ENCODE measurements at places on chromosomes 3 and 15.

GRCh38 chr15:81050259-81050658, 49.5 kb downstream of the TLNRD1 start:
- DNase-seq, result no peak

- no peak for DNase-seq
Measured at GRCh38 chr3:152976239-152976638, 141.3 kb downstream of the P2RY1 start.

DNA sequence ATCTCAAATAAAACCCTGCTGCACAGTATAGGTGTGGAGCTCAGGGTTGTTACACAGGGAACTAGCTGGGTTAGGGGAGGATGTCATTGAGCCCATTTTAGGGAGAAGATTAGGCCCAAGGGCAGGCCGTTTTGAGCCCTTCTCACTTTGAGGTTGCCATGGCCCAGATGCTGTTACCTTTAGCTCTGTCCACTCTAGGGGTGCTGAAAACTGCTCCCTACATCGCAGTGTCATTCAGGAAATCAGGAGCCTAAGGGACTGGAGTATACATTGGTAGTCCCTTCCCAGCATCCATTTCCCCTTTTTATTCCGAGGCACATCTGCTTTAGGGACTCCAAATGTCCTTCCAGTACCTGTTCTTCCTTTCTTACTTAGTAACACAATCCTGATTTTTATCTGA, 79.0 kb upstream of the SELENOK start:
- no peak for DNase-seq

DNA sequence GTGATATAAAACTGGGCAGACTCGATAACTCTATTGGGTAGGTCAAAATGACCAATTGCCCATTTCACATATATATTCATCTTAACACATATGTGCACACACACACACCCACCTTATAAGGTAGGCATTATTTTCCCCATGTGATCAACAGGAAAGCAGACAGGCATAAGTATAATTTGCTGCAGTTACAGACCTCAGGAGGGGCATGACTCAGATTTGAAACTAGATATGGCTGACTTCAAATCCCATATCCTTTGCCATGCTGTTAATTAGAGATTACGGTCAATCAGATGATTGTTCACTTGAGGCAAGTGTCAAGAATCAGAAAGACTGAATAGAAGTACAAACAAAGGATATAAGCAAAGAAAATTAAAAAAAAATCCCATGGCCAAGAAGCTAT, 910.6 kb downstream of the NTRK3 start:
- no peak for DNase-seq

DNA sequence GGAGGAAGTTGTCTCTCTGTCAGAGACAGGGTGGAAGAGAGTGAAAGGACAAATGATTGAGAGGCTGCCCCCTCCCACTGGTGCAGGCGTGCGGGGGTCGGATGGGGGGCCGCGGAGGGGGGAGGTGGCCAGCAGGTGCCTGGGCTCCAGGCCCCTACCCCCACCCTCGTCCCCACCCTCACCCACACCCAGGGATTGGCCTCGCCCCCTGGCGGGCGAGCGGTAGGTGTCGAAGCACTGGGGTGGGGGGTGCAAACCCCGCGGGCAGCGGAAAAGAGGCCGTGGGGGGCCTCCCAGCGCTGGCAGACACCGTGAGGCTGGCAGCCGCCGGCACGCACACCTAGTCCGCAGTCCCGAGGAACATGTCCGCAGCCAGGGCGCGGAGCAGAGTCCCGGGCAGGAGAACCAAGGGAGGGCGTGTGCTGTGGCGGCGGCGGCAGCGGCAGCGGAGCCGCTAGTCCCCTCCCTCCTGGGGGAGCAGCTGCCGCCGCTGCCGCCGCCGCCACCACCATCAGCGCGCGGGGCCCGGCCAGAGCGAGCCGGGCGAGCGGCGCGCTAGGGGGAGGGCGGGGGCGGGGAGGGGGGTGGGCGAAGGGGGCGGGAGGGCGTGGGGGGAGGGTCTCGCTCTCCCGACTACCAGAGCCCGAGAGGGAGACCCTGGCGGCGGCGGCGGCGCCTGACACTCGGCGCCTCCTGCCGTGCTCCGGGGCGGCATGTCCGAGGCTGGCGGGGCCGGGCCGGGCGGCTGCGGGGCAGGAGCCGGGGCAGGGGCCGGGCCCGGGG, at the start of gene KAT2B:
Gene KAT2B, plus strand, starts transcription at position 682 of the 783 bp plus-strand sequence. Its CDS starts 32 bp downstream, at position 714.
- peak; percentile 77 for DNase-seq

DNA sequence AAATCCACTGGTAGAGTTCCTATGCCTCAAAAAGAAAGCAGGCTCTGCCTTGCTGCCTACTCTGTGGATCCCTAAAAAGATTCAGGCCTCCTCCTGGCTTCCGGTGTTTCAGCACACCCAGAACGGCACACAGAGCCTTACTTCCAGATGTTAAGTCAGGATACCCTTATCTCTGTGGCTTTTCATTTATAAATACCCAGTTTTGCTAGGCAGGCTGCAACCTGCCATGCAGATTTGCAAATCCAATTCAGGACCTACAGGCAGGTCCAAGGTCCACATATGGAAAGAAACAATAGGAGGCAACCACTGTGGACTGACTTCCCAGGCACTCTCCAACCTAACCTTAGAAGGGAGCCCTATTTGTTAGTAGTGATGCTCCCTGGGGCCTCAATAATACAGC, 30.7 kb downstream of the EFL1 start:
- no peak for DNase-seq

- DNase-seq, result no peak
Measured at GRCh38 chr3:128496019-128496601, 3.1 kb upstream of the GATA2 start.

- DNase-seq, result no peak
Measured at GRCh38 chr15:38154837-38155236, 97.8 kb upstream of the SPRED1 start.

DNA sequence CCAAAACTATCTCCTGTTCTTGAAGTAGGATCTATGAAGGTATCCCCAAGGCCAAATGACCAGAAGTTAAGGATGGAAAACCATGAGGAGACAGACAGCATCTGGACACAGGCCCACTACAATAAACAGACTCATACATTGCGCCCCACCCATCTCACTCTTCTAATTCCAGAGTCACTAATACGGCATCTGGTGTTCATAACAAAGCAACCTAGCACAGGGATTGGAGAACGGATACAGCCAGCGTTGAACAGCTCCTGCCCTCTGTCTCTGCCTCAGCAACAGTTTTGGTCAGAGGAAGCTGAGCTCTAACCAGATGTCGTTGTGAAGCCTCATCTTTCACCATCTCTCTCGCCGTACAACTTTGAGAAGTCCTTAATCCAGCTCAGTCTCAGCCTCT, 44.5 kb upstream of the CCDC80 start:
- DNase-seq, result no peak

DNA sequence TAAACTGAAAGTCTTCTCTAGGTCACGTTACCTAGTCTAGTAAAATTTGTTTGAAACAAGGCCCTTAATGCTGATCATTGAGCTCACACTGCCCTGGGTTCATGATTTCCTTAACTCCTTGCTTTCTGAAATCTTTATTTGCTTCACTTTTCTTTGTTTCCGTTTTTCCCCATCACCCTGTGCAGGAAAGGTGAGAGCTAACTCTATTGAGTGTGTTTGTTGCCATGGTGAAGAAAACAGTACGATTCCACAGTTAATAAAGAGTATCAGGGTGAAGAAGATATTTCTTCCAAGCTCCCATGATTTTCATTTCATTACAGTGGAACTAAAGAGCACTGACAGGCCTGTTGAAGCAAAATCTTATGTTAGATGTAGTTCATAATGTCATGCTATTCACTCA, 276.2 kb downstream of the RAP2B start:
- DNase-seq, result no peak

DNA sequence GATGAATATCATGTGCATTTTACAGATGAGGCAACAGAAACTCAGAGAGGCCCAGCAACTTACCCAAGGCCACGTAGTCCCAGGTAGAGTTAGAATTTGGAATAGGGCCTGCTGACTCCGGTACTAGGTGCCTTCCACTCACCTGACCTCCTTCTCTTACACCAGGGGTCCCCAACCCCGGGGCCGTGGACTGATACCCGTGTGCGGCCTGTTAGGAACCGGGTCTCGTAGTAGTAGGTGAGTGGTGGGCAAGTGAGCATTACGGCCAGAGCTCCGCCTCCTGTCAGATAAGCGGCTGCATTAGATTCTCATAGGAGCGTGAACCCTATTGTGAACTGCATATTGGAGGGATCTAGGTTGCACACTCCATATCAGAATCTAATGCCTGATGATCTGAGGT, 64.8 kb downstream of the SMAD3 start:
- DNase-seq, result no peak

DNA sequence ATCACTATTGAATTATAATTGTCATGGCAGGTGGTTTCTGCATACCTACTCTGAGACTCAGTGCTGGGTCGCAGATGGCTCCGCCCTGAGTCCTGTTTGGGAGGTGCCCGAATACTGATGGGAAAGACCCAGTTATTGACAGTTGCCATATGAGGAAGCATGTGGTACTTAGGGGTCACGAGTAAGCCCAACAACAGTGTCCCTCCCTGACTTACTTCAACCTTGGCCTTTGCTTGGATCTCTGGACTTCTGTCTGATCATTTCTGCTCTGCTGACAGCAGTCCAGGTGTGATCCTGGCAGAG, 16.8 kb downstream of the MRAS start:
- no peak for DNase-seq

- no peak for DNase-seq
Measured at GRCh38 chr3:185649414-185649813, 63.3 kb downstream of the SENP2 start.

- no peak for DNase-seq
Measured at GRCh38 chr3:38580450-38581382, 68.8 kb downstream of the SCN5A start.

DNA sequence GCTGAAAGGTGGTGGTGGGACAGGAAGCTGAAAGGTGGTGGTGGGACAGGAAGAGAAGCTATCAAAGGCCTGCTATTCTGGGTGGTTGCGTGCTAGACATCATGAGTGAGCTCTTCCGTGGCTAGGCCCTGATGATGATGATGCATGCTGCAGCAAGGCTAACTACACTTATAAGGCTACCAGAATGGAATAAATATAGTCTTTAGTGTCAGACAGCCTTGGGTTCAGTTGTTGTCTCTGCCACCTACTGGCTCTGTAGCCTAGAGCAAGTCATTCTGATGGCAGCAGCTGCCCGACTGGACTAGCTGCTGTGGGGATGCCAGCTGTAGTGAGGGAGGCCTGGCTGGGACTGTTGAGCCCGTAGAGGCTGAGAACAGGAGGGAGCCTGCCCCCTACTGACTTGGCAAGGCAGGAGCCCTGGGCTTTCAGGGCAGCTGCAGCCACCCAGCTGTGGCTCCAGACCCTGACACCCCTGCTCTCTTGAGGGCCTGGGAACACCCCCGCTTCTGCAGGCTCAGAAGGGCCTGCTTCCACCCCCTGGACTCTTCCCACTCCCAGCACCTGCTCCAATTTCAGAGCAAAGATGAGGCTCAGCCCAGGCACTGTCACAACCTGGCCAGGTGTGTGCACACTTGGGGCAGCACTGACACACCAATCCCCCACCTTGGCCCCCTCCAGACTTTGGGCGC, 21.4 kb upstream of the ZBED2 start:
- DNase-seq, result peak; percentile 45

DNA sequence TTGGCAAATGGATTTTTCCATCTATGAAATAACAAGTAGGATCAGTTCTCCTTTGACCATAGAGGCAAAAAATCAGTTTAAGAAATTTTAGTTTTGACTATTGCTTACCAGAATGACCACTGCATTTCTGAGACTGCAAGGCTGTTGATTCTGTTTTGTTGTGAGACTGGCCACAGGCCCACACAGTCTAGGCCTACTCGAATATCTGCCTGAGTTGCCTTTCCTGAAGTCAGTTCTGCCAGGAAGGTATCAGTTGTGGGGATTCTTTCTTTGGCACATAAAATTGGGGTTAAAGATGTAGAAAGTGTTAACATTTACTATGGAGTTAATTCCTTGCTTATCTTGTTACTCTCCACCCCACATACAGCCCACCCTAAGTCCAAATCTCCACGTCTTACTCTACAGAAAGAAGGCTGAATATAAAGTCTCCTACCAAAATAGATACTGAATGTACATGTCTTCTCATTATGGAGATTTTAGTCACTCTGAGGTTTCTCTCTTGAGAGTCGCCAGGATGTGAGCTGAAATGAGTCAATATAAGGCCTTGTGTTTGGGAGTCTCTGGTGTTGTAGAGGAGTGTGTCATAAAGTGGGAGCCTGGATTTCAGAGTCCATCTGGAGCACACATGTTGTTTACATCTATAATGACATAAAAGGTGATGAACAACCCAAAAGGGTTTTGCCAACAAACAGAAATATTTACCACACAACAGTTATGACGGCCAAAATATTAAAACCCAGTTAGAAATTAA, 45.0 kb upstream of the WWTR1 start:
- DNase-seq, result no peak

GRCh38 chr3:171829841-171830517, 13.2 kb upstream of the TMEM212 start:
- DNase-seq, result no peak

- DNase-seq, result no peak
Measured at GRCh38 chr15:30885814-30886213, 17.9 kb upstream of the FAN1 start.

GRCh38 chr15:93645594-93645993, 556.6 kb upstream of the RGMA start:
- DNase-seq, result no peak

GRCh38 chr15:45587863-45588170, 638 bp downstream of the BLOC1S6 start:
- DNase-seq, result no peak

- no peak for DNase-seq
Measured at GRCh38 chr3:45915059-45915439, 28.2 kb upstream of the CXCR6 start.

- no peak for DNase-seq
Measured at GRCh38 chr15:99966815-99967214, 233.6 kb upstream of the LYSMD4 start.

DNA sequence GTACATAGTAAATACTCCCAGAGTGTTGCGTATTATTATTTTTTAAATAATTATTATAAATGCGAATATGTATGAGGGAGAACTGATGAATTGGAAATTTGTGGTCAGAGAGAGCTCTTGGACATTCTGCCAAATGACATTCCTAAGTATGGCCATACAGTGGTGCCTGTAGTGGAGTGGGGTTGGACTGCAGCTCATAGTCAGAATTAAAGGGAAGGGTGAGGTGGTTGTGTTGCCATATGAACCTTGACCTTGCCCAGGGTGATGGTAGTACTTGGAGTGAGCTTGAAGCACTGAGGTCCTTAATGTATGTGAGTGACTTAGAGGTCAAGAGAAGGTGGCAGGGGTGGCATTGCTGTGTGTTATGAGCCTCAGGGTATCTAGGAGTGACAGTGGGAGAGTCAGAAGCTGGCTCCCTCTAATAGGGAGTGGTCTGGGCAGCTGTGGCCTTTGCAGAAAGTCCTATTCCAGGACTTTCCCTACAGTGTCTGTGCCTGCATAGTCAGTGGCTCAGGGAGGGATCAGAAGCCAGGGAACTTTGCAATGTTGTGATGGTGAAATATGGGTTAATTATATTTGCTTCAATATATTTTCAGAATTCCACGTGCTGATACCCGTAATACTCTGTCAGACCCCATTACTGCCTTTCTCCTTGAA, 26.2 kb downstream of the PDE8A start:
- no peak for DNase-seq

GRCh38 chr3:166270429-166270828, 433.2 kb upstream of the BCHE start:
- DNase-seq, result no peak

All from activated T-helper 1 cell treated with anti-CD3 and anti-CD28 coated beads, Interleukin-2, amount 50 U/mL, for 16 hours (primary cell).